ENCODE measurements at places on chromosomes 12 and 14.

DNA sequence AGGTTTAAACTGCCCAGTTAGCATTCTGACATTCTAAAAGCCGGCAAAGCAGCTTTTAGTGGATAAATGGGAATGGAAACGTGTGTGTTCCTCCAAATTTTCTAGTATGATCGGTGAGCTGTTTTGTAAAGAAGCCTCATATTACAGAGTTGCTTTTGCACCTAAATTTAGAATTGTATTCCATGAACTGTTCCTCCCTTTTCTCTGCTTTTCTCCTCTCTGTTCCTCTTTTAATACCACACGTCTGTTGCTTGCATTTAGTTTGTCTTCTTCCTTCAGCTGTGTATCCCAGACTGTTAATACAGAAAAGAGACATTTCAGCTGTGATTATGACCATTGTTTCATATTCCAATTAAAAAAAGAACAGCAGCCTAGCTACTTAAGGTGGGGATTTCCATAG lies 10.7 kb downstream of the DYRK2 start:
- no peak for DNase-seq

GRCh38 chr12:27756670-27757195 lies 23.3 kb upstream of the KLHL42 start:
- no peak for DNase-seq

GRCh38 chr14:104221636-104222369 lies 83.4 kb downstream of the KIF26A start:
- DNase-seq: no peak

DNA sequence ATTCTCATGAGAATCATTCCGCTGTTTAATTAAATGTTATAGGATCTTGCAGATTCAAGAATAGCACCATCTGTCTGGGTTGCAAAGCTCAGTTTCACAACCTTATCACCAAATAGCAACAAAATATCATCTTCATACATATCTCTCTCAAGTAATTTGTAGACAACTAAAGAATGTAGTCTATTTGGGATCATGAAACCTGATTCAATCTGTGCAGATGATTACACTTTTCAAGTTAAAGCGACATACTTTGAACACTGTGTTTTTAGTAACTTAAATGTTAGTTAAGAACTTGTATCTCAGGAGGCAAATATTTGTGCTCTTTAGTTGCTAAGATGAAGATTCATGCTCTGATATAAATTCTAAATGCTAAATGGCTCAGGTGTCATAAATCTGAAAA lies 14.8 kb downstream of the MED13L start:
- no peak for DNase-seq

DNA sequence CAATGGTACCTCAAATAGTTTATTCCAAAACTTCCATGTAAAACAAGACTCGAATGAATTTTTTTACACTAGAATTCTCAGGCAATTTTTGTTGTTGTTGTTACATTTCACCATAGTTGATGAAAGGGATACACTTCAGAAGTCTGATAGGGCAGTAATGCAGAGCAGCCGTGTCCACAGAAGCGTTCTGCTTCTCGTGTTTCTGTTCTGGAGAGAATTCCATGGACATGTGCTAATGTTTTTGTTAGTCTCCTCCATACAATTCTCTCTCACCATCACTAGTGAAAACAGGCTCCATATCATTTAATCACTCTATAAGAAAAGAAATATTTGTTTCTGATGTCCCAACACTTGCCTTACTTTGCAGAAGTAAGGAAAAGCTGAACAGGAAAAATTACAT lies 606.1 kb downstream of the SLC16A7 start:
- no peak for DNase-seq

DNA sequence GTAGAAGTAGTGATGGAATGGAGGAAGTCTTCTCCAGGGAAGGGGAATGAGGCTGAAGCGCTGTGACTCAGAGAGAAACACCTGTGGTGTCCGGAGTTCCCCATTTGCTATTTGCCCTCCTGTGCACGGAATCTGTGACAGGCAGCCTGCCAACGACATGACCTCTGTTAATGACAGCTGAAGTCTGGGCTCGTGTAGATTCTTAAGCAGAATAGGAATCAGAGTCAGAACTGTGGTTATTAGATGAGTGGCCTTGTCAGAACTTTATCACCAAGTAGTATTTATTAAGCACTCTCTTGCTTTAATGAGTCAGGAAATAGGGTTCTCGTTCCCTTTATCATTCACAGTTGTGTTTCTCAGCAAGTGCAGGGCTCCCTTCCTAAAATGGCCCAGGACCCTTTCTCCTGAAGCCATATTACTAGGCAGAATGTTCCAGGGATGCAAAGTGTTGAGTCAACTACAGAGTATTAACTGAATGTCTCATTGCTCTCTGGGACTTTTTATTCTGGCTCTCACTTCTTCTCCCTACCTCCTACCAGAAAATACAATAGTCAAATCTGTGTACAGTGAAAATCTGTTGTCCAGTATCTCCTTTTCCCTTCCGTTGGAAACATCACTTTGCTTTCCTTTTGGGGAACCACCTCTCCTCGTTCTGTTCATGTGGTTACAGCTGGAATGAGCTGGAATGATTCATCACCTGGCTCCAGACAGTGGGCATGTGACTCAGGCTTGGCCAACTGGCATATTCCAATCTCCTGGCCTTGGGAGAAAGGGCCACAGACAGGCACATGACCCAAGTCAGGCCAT lies 77.8 kb upstream of the MAX start:
- no peak for DNase-seq

GRCh38 chr12:77946541-77947061 lies 115.9 kb downstream of the NAV3 start:
- DNase-seq: no peak

GRCh38 chr12:50043308-50043707 lies 14.1 kb upstream of the ASIC1 start:
- no peak for DNase-seq

GRCh38 chr14:82313889-82314288 lies 780.2 kb upstream of the SEL1L start:
- DNase-seq: no peak

GRCh38 chr12:94643606-94644005 lies 6.8 kb downstream of the TMCC3 start:
- DNase-seq: no peak

GRCh38 chr12:12726555-12727093 lies 9.5 kb downstream of the CDKN1B start:
- no peak for DNase-seq

DNA sequence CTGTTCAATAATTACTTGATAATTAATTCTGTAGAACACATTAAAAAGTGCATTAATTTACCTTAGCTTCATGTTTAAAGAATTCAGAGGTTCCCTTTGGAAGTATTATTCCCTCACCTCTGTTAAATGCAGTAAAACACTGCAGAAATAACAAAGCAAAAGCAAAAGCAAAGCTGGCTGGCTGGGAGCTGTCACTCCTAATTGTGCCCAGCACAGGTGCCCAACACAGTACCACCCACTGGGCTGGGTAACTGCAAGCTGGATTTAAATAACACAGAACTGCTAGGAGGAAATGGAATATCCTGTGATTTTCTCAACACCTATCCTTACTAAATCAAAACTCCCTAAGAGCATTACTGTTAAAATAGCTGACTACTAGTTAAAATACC lies 72.6 kb downstream of the SLC2A13 start:
- DNase-seq: no peak

GRCh38 chr12:13374793-13375192 lies 178.3 kb downstream of the EMP1 start:
- no peak for DNase-seq

DNA sequence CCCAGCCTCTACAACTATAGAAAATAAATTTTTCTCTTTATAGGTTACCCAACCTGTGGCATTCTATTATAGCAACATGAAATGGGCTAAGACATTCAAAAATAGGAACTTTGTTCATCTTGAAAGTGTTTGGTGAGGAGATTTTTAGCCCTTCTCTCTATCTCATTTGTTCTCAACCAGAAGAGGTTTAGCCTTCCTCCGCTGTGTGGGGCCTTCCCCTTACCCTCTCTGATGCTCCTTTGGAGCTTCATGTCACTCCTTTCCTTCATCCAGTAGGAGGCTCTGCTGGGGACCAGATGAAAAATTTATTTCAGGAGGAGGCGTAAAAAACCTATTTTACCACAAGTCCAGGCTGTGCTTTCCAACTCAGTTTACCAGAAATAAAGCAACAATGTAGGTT lies 94.1 kb downstream of the RTN1 start:
- no peak for DNase-seq

DNA sequence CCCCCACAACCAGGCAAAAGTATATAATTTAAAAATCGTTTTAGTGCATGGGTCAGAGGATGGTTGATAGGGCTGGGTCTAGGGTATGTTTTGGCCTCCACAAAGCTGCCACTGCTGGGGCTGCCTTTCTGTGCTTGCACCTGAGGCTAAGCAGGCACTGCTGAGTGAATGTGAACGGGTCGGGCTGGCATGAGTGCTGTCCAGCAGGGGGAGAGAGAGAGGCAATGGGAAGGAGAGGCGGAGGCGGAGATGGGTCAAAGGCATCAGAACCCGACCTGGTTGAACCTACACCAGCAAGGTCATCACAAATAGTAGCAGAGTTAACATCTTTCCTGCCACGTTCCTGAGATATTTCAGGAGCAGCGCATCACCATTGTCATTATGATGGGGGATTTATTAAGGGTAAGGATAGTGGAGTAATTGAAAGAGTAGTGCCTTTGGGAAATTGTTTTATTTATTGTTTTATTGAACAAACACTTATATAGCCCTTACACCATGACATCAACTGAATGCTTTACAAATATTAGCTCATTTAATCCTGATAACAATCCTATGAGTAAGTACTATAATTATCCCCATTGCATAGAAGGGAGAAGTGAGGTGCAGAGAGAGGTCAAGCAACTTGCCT lies 5.8 kb upstream of the NRXN3 start:
- DNase-seq: no peak

DNA sequence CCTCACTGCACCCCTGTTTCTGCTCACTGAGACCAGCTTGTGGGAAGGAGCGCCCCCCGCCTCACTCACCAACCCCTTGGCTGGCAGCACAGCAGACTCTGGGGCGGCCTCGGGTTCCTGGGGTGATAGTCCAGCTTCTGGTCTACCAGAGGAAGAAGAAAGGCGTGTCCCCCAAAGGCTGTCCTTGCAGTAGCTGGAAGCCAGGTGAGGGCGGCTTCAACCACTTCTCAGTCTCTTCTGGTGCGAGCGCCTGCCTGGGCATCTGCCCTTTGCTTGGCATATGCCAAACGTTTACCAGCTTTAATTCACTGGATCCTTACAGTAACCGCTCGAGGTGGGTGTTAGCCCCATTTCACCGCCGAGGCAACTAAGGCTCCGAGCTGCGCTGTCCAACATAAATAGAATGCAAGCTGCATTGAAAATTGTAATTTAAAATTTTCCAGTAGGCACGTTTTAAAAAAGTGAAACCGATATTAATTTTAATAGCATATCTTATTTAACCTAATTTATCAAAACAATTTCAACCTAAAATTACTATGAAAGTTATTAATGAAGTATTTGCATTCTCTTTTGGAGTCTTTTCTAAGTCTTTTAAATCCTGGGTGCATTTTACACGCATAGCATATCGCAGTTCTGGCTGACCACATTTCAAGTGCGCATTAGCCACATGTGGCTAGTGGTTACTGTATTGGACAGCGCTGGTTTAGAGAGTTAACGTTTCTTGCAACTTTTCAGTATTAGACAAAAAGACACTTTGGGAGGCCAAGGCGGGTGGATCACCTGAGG lies 872 bp downstream of the FAM177A1 start:
- peak; percentile 11 for DNase-seq

- DNase-seq: peak; percentile 68
Observed at GRCh38 chr12:57754411-57755193, at the start of gene MARCHF9. Gene MARCHF9, plus strand, starts transcription at chr12:57755103. Its CDS starts 426 bp downstream, at chr12:57755529.

DNA sequence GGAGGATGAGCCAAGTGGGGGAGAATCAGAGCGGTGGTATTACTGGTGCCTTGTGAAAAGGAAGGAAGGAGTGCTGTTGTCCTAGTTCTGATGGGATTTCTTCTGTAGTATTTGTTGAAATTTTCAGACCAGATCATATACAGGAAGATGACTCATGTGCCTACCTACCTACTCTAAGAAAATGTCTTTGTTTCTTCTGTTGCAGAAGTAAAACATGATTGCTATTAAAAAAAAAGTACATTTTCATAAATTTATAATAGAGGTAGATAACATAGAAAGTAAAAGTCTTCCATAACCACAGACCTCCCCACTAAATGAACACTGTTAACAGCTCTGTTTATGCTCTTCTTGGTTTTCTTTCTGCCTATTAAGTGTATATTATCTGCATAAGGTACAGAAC lies 26.9 kb downstream of the SAMD4A start:
- no peak for DNase-seq
